ENCODE measurements at places on chromosomes 4 and X.

DNA sequence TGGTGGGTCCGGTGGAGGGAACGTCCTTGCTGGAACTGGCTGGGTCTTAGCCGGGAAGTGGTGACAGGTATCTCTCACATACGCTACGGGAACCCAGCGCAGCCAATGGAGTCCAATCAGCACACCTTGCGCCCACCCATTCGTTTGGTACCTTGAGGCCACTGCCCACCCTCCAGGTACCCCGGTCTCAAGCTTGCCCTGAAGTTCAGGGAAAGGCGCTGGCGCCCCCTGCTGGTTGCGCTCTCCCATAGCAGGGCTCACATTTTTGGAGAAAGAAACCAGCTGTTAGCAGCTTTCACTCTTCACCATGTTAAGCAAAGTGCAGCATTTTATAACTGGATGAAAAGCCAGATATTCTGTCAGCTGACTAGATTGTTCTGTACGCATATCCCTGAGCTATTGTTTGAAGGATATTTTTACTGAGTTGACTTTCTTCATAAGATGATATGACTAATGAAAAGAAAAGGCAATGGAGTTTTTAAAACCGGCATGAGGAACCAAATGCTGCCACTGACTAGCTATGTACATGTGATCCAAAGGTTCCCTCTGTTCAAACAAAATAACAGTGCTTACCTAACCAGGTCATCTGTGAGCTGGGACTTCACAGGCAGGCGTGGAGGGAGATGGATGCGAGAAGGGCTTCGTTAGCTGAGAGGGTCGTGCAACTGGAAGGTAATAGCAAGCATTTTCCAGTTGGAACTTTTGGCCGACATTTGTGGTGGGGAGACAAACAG, 43.7 kb downstream of the OTOP1 start:
- DNase-seq, result peak; percentile 0

DNA sequence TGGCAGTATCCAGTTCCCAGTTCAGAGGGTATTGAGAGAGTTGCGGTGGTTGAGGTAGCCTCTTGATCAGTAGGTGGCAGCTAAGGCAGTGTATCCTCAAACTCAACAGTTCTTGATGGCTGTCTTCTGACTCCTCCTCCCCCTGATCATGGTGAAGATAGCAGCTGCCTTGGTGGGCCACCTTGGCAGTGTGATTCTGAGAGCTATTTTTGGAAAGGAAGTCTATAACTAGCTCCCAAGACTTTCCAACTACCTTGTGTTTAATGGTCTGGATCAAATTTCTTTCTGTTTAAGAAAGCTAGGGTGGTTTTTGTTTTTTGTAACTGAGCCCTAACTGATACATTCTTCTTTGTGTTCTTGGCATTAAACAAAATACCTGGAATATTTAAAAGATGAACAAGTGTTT, 10.5 kb upstream of the TBC1D19 start:
- no peak for DNase-seq

- no peak for DNase-seq
Observed at GRCh38 chrX:121571333-121571732, 523.9 kb downstream of the GLUD2 start.

GRCh38 chrX:10199212-10199611, 42.4 kb downstream of the CLCN4 start:
- no peak for DNase-seq

- DNase-seq, result no peak
Observed at GRCh38 chr4:19514276-19515070, 737.2 kb upstream of the SLIT2 start.

DNA sequence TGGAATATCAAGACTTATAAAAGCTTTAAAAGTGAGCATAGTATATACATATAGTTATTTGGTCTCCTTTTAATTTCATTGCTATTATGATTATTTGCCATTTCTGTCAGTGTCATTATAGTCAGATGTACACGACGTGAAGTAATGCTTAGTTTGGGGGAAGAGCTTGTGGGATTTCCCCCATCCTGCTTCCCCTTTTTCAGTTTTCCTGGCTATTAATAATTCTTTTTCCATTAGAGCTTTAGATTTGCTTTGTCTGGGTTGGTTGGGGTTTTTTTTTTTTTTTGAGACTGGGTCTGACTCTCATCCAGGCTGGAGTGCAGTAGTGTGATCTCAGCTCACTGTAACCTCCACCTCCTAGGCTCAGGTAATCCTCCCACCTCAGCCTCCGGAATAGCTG, 5.4 kb downstream of the ABCE1 start:
- DNase-seq, result no peak

- no peak for DNase-seq
Observed at GRCh38 chr4:183871581-183871980, 33.5 kb upstream of the STOX2 start.

GRCh38 chr4:117378942-117379341, 293.6 kb upstream of the TRAM1L1 start:
- DNase-seq, result no peak

DNA sequence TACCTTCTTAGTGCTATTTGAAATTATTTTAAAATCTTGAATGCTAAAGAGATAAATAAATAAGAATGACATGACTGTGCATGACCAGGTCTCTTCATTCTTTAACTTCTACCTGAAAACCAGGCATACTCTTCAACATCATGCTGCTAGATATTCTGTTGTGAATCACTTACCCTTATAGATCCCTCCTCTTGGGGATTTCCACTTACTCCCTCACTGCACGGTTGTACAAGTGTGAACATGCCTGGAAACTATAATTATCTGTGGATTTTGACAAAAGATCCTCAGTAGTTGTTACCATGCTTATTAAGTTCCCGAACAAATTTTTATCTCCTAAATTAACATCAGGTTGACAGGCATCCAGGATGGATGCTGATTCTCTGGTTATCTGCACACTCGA, 54.3 kb downstream of the ADGRL3 start:
- no peak for DNase-seq

GRCh38 chr4:147355032-147355656, 125.8 kb upstream of the EDNRA start:
- DNase-seq, result no peak

DNA sequence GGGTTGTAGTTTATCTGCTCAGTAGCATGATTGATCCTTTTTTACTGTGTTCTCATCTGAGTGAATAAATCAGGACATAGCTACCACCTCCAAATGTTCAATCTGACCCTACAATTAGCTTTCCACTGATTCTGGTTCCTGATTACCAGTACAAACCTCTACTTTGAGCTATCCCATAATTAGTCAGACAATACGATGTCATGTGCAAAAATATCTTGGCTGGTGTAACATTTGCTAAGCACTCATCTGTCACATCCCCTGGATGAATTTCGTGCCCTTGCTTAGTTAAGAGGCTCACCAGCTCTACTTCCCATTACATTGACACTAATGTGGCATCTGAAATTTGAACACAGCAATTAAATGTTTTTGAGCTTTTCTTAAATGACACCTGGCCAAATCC, 1101.0 kb upstream of the PCDH7 start:
- DNase-seq, result no peak

DNA sequence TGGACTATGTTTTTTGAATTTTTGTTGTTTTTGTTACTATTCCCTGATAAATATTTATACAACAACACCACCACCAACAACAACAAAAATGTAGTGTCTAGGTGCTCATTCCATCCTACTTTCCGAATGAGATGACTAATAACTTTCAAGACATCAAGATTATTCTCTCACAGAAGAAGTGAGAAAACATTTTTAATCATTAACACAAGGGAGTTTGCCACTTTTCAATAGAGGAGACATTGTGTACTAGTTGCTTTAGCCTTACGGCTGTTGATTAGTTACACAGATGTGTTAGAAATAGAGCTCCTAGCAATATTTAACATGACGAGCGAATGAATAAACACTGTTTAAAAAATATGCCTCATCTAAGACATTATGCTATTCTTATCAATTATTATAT, 898.8 kb downstream of the C4orf33 start:
- no peak for DNase-seq

- DNase-seq, result no peak
Observed at GRCh38 chrX:69124108-69124507, 41.1 kb downstream of the PJA1 start.

- DNase-seq, result no peak
Observed at GRCh38 chr4:169484485-169484884, 127.9 kb downstream of the NEK1 start.

GRCh38 chr4:138226351-138226750, 15.8 kb downstream of the SLC7A11 start:
- no peak for DNase-seq

GRCh38 chr4:113959539-113959937, 19.9 kb downstream of the ARSJ start:
- DNase-seq, result no peak

DNA sequence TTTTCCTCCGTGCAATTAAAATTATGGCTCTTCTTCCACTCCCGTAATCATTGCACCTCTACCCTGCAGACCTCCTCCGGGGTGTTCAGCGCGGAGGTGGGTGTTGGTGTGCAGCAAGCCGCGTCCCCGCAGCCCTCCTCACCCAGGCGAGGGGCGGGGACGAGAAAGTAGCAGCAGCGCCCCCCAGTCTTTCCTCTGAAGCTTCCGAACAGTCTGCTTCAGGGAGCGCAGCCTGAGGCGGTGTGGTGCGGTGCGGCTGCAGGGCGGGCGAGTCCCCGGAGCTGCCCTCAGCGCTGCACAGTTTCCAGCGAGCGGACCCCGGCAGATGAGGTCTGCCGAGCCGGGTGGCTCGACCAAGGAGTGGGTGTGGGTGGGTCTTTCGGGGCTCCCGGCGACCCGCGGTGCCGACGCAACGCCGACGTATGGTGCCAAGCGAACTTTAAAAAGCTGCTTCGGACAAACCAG, at the start of gene FRAS1:
Gene FRAS1 (plus strand): TSS at position 189 of the 465 bp plus-strand sequence. CDS start 687 bp downstream, outside the sequence.
- peak; percentile 20 for DNase-seq

- no peak for DNase-seq
Observed at GRCh38 chr4:77014256-77014655, 61.5 kb downstream of the CCNI start.

- DNase-seq, result no peak
Observed at GRCh38 chrX:107766470-107767150, 9.0 kb downstream of the TSC22D3 start.

- no peak for DNase-seq
Observed at GRCh38 chr4:28948501-28948900, 1771.7 kb upstream of the PCDH7 start.

DNA sequence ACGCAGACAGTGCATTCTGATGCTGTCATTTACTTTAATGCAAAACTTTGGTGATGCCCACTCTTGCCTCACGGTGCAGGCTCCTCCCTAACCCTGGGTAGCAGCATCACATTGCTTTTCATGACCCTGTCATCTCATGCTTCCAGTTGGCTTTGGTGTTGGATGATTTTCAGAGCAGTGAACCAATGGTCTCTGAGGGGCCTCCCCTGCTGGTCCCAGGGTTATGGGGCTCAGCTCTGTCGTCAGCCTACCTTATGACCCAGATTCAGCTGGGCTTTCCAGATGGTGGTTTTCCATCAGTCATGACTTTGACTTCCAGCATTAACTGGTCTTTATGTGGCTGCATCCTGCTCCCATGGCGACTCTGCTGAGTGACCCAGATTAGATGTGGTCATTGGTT, 56.0 kb downstream of the NOP14 start:
- no peak for DNase-seq

DNA sequence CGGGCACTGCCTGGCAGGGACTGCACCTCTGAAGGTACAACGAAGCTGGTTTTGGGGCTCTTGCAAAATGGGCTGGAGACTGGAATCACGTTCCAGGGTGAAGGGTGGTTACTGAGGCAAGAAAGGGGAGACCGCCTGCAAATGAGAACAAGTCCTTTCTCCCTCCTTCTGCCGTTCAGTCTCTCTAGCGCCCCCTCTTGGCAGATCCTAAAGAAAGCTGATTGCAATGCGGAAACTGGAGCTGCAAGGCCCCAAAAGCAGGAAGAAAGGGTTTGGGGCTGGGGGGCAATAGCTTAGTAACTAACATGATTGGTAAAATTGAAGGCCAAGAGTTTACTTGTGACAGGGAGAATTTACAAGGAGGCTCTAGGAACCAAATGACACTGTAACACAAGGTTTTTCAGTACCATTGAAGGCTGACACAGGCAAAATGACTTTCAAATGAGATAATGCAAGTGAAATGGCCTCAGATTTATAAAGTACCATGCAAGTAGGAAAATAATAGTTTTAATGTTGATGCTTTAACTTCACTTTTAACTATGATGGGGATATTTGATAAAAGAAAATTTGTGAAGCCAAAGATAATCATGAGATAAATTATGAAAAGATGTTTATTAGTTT, 222.7 kb upstream of the HAND2 start:
- DNase-seq, result peak; percentile 20

DNA sequence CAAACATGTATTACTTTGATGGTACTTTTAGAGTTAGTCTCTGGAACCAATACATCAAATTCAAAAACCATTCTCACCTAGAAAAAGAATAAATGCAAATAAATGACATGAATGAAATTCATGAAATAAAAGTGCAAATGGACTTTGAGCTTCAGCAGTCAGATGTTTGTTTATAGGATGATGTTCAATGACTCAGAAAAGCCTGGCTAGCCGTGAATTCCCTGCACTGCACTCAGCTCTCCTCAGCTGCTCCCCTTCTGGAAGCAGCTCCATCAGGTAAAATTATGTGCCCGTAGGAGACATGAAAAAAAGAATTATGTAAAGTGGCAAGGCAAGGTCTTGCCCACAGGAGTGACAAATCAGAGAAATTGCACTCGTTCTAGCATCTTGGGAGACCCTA, 390.6 kb downstream of the GPM6A start:
- no peak for DNase-seq

DNA sequence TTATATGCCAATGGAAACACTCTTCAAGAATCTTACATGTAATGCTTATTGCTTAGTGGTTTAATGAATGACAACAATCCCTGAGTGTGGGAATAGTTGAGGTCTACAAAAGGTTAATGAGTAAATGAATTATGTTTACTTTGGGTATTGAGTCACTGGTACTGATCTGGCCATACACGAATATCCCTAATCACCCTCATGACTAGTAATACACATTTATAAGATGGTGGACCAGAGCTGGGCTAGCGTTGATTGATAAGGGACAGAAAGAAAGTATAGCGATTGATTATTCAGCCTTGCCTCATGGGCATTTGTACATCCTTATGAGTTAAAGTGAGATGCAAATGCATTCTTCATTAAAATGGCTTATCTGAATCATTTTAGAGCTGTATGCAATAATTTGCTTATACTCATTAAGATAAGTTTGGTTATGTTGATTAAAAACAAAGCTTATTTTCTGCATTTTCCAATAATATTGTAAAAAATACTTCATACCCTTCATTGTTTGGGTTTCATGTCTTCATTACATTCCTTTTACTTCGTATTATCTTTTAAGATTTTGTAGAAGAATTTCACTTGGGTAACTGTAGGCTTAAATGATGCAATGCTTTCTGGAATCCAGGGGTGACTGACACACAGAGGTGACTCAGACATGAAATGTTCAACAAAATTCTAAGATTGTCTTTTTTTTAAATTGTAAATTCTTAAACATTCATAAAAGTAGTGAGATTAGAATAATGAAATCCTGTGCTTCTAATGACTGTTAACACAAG, 47.4 kb downstream of the FGF2 start:
- no peak for DNase-seq

GRCh38 chr4:24973404-24973746, 57.4 kb downstream of the LGI2 start:
- DNase-seq, result no peak

GRCh38 chrX:155874571-155875244, 6.4 kb upstream of the VAMP7 start:
- no peak for DNase-seq
